ENCODE measurements at places on chromosomes 7 and 10.

DNA sequence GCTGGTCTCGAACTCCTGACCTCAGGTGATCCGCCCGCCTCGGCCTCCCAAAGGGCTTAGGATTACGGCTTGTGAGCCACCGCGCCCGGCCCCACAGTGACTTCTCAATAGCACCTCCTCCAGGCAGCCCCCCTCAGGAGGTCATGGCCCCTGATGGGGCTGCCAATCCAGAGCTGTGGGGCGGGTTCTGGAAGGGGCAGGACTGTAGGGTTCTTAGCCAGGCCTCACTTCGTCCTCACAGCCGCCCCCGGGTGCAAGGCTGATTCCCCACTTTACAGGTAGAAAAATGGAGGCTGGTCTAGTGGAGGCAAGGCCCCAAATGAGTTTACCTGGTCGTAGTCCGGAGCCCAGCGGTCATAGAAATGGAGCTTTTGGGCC lies 638 bp downstream of the METTL27 start:
- DNase-seq, result no peak

DNA sequence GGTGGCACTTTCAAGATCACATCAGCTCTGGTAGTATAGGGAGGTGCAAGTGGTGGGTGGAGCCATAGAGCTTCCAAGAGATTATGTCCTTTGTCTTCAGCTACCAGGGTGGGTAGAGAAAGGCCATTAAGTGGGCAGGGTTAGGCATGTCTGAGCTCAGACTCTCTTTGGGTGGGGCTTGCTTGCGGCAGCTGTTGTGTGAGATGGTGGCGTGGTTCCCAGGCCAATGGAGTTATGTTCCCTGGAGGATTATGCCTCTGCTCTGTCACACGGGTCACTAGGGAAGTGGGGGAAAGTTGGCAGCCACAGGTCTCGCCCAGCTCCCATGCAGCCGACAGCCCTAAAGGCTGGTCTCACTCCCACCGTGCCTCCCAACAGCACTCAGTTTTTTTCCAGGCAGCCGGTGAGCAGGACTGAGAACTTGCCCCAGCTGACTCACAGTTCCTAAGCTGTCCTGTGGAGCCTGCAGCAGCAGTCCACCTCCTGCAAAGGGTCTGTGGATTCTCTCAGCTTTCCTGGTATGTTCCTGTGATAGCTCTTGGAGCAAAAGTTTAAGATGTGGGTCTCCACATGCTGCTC lies 459.0 kb downstream of the SH2D4B start:
- no peak for DNase-seq

DNA sequence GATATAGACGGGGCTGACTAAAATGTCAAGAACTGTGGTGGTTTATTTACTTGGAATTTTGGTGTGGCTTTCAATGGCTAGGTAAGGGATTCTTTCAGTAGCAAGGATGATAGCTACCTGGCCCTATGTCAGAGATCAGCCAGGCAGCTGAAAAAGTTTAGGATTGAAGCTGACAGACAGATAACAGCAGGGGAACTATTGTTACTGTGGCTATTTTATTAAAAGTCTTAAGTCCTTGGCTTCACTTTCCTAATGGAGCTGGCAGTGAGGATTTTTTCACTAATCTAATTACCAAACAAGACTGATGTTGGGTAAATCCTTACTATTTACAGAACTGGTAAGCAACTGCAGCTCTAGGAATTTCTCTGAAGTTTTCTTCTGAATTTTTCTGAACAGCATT lies 72.4 kb upstream of the ANLN start:
- DNase-seq, result no peak

- DNase-seq, result no peak
These were observed 9.5 kb upstream of the TSGA13 start for GRCh38 chr7:130695840-130696239.

DNA sequence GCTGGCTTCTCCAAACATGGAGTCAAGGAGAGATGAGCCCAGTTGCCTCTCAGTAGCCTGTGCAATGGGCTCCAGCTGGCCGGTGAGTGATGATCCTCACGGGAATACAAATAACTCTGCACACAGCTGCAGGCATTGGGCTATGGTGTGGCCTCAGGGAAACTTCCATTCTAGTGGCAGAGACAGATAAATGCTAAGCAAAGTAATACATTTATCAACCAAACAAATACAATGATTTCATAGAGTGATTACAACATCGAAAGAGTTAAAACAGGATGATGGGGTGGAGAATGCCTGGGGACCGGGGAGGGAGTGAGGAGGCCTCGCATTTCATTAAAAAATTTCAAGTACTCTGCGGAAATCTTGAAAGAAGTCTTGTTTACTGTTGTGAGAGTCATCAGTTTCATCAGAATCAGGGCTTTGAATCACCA lies 15.0 kb upstream of the AKR1B1 start:
- DNase-seq, result no peak

GRCh38 chr7:133477791-133478190 lies 224.9 kb downstream of the EXOC4 start:
- DNase-seq, result no peak

GRCh38 chr10:67776371-67776770 lies 61.6 kb downstream of the DNAJC12 start:
- no peak for DNase-seq

GRCh38 chr10:93911866-93912265 lies 18.1 kb downstream of the SLC35G1 start:
- DNase-seq, result no peak

GRCh38 chr7:22114440-22114981 lies 168.8 kb upstream of the CDCA7L start:
- no peak for DNase-seq

- no peak for DNase-seq
These were observed 10.4 kb downstream of the RALA start for GRCh38 chr7:39633563-39634477.

GRCh38 chr10:30705625-30706149 lies 76.1 kb upstream of the LYZL2 start:
- no peak for DNase-seq

DNA sequence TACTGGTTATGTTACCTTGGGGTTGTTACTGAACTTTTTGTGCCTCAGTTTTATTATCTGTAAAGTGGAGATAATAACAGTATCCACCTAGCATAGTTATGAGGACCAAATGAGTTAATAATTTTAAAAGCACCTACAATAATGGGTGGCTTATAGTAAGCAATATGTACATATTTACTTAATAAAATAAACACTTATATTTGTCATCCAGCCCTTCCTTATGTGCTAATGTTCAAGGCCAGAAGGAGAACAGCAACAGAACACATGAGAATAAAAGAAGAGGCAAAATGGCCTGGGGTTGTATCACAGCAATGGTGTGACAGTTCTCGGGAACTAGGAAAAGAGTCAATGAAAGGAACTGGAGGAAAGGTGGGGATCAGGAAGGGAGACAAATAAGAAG lies 255.4 kb upstream of the LRGUK start:
- no peak for DNase-seq

- no peak for DNase-seq
These were observed 249.2 kb upstream of the PHF14 start for GRCh38 chr7:10724449-10724848.

GRCh38 chr10:88991161-88991898 lies 732 bp downstream of the FAS start:
- peak; percentile 65 for DNase-seq

DNA sequence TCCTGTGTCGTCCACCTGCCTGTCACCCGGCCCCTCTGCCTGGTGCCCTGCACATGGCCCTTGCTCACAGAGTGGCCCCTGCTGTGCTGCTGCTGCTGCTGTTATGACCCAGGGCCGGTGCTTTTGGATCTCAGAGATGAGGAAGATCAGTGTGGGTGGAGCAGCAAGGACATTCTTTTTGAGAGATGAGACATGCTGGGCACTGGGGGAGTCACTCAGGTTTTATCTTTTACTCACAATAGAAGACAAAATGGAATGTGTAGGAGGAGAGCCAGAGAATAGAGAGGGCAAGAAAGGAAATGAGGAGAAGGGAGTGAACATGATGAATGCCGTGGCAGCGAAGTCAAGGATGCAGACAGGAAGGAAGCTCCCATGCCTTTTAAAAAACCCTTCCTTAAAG lies 611.5 kb upstream of the DPP6 start:
- DNase-seq, result no peak

DNA sequence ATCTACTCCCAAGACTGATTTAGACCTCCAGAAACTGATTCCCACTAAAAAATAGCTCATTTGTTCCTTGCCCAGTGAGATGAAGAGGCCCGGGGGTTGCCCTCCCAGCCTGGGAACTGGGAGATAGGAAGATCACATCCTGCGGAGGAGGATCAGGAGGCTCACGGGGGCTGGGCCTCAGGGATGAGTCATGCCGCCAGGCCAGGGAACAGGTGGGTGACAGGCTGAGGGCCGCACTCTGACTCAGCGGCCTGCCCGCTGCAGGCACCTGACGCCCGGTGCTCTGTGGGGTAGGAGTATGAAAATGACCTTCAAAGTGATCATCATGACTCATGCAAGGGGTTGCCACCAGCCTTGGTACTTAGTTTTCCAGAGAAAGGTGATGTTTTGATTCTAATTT lies 104.5 kb upstream of the ZPBP start:
- DNase-seq, result peak; percentile 60

DNA sequence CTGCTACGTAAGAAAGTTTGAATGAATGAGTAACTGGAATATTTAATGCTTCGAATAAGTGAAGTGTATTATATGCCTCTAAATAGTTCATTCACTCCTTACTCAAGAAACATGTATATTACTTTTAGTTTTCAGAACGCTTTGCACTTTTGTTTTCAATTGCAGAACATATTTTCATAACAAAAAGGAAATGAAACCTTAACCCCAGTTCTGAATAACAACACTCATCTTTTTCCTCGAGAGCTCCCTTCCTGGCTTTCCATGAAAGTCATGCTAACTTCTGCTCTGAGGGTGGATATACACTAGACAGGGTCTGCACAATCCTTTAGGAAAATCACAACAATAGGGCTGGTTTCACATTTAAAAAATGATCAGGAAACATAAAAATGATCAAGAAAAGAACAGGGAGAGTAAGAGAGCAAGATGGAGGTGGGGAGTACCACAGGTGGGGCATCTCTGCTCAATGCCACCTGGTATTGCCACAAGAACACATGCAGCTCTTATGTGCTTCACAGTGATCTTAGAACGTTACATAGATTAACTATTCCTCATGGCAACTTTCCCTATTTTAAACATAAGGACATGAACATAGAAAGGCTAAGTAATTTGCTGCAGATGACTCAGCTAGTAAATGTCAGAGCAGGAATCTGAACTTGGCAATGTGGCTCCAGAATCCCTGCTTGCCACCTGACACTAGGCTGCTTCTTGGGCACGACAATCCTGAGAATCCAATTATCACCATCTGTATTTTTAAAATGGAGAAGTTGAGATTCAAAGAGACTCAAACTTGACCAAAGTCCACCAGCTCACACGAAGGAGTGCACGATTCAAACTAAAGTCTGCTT lies 219.5 kb upstream of the AOAH start:
- DNase-seq, result no peak

- DNase-seq, result no peak
These were observed 86.1 kb upstream of the NPY start for GRCh38 chr7:24197852-24198251.

GRCh38 chr7:89311886-89312285 lies 516.3 kb upstream of the TEX47 start:
- DNase-seq, result no peak
